ENCODE measurements at places on chromosomes 1 and 21.
A peak's percentile ranks its signal among the peaks of the same experiment; 100 is the strongest.

- no peak for DNase-seq
Measured at GRCh38 chr21:39504230-39504629, 52.5 kb downstream of the SH3BGR start.

GRCh38 chr1:40930174-40930964 is 49.1 kb upstream of the CTPS1 start:
- DNase-seq = no peak

DNA sequence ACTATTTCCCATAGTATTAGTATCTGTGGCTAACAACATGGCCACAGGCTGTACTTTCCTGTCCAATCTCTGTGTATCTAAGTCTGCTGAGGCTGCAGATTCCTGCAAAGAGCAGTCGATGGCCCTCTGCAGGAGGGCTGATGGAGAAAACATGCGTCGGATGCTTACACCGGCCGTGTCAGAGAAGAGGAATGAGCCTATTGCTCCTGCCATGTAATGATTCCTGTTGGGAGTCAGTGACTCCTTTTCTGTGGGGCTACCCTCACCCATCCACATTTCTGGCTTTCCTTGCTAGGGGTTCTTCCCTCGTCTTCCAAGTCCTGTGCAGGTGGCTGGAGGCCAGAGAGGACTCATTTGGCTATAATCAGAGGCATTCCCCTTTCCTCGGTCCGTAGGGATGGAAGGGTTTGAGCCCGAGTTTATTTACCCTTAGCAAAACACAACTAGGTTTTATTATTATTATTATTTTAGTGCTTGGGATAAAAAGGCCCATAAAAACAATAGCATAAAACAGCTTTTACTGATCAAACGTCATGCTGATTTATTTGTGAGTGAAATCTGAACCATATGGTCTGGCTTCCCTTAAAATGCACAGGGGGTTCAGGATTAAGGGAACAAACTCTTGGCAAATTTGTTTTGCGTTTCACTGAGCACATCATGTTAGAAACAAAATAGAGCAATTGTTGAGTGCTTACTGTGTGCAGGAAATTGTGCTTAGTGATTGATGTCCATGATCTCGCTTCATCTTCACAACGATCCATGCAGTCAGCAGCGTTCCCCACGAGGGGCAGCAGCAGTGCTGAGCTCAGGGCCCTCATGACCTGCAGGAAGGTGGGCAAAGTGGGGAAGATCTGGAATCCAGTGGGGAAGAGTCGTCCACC is 70.8 kb downstream of the KIF26B start:
- DNase-seq = no peak

GRCh38 chr1:111474106-111474505 is 322 bp downstream of the C1orf162 start:
- no peak for DNase-seq

DNA sequence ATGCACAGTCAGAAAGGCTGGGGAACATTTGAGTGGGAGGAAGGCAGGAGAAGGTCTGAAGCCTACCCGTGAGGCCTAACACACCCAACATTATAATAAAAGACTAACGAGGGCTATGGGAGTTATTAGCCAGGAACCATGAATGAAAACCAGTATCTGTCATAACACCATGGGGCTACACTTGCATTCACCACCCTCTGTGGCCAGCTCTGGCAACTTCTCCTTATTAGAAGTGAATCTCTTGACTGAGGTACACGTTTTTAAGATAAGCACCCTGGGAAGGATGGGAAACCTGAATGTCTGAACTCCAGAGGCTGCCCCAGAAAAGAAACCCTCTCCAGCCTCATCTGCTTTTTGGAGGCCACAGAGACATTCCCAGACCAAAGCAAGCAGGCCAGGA is 204.3 kb upstream of the RAB4A start:
- DNase-seq = no peak

DNA sequence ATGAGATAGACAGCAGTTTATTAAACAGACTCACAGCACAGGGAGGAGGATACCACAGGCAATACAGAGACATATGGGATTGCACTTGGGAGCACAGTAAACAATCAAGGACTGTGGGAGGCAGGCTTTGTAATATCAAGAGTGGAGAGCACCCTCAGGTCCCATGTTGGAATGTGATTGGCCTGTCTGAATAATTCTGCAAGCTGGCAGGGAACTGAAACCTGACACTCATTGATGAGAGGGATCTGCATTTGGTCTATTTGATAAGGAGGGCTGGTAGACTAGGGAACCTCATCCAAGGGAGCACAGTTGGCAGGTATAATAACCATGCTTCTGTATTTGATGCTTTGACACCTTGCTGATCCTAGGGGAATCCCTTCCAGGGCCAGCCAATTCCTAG is 69.9 kb upstream of the PRMT6 start:
- no peak for DNase-seq

GRCh38 chr1:202567738-202568137 is 142.5 kb downstream of the SYT2 start:
- peak; percentile 29 for DNase-seq

DNA sequence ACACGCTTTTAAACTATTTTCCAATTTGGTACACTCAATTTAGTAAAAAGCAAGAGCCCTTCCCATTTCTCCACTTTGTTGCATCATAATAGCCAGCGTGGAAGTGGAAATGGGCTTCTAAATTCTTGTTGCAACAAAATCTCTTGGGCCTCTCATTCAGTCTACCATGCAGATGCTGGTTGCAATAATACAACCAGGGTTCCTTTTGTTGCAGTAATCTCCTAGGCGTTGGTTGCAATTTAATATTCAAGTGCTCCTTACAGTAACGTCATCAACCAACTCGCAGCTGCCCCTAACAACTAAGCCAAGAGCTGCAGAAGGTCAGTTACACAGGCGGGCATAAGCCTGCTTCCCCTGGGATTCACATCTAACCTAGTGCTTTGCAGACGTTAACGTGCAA is 2.7 kb upstream of the HDGF start:
- DNase-seq = no peak

- DNase-seq = no peak
Measured at GRCh38 chr1:4586611-4587160, 67.7 kb upstream of the AJAP1 start.

DNA sequence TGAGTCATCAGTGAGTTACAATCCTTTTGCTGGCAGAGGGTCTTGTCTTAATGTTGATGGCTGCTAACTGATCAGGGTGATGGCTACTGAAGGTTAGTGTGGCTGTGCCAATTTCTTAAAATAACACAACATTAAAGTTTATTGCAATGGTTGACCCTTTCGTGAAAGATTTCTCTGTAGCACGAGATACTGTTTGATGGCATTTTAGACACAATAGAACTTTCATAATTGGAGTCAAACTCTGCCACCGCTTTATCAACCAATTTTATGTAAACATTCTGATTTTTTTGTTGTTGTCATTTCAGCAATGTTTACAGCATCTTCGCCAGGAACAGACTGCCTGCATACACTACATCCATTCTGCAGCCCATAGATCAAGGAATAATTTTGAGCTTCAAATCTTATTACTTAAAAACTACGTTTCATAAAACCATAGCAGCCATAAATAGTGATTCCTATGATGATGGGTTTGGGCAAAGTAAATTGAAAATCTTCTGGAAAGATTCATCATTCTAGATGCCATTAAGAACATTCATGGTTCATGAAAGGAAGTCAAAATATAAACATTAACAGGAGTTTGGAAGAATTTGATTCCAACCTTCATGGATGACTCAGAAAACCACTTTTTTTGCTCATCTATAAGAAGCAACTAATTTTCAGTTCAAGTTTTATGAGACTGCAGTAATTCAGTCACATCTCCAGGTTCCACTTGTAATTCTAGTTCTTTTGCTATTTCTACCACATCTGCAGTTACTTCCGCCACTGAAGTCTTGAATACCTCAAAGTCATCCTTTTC is 85.9 kb downstream of the TYW3 start:
- DNase-seq = no peak

DNA sequence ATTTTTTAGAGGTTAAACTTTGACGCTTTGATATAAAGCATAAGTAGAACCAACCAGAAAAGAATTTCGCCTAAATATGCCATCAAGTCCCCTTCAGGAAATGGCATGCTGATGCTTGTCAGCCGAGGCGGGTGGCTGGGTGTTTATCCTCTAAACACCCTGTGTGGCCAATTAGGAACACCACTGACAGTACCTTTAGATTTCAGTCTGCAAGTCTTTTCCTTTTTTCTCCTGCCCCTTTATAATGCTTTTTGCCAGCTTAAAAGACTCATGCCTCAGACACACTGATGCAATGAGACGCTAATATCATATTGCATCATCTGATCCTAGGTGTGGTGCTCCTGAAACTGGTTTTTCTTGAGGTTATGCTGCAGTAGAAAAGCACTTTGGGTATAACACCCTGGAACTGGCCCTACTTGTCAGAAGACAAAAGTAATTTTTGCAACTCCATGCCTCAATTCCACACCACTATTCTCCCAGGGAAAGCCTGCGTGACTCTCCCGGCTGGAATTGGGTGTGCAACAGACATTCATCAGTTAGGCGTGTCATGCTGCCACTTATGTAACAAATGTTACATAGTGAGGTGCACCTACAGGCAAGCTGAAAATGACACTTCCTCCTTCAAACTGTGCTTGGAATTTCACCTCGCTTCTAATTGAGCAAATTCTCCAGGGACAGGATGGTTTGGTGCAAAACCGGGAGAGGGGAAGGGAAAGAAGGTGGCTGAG is 2.0 kb upstream of the RCC2 start:
- DNase-seq = peak; percentile 73

- peak; percentile 89 for DNase-seq
Measured at GRCh38 chr1:220843481-220844011, 35.7 kb upstream of the HLX start.

DNA sequence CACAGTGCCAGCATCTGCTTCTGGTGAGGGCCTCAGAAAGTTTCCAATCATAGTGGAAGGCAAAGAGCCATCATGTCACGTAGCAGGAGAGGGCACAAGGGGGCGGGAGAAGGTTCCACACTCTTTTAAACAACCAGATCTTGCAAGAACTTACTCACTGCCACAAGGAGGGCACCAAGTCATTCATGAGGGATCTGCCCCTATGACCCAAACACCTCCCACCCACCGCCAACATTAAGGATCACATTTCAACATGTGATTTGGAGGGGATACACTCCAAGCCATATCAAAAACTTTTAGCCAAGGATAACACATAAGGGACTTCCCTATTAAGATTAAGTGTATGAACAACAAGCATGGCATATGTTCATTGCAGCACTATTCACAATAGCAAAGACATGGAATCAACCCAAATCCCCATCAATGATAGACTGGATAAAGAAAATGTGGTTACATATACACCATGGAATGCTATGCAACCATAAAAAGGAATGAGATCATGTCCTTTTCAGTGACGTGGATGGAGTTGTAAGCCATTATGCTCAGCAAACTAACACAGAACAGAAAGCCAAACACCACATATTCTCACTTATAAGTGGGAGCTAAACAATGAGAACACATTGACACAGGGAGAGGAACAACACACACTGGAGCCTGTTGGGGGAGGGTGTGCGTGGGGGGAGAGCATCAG is 19.9 kb upstream of the SLC35F3 start:
- no peak for DNase-seq

DNA sequence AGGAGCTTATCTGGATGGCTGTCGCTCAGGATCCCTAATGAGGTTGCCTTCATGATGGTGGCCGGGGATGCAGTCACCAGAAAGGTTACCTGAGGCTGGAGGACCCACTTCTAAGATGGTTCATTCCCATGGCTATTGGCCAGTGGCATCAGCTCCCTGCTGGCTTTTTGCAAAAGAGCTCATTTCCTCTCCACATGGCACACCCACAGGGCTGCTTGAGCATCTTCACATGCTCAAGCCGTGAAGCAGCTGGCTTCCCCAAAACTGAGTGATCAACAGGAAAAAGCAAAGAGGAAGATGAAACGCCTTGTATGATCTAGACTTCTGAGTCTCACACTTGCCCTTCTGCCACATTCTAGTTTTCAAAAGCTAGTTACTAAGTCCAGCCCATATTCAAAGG is 124.6 kb upstream of the CXADR start:
- DNase-seq = no peak

GRCh38 chr1:31754397-31754796 is 9.7 kb downstream of the ADGRB2 start:
- no peak for DNase-seq

- peak; percentile 22 for DNase-seq
Measured at GRCh38 chr1:92817986-92818764, 13.7 kb upstream of the RPL5 start.

DNA sequence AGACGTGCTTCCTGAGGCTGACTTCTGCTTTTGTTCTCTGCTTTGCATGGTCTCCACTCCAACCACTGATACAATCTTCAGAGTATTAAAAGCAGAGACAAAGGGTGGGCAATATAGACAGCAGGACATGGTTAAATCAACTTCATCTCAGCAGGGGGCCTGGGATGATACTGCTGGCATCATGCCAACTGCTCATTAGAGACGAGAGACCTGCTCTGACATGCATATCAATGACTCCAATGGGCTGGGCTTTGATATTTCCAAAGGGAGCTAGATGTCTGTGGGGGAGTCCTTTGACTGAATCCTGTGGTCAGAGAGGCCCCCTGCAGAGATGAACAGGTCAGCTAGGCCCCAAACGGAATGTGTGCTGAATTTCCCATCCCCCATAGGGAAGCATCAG is 106.6 kb downstream of the ACTL8 start:
- no peak for DNase-seq

DNA sequence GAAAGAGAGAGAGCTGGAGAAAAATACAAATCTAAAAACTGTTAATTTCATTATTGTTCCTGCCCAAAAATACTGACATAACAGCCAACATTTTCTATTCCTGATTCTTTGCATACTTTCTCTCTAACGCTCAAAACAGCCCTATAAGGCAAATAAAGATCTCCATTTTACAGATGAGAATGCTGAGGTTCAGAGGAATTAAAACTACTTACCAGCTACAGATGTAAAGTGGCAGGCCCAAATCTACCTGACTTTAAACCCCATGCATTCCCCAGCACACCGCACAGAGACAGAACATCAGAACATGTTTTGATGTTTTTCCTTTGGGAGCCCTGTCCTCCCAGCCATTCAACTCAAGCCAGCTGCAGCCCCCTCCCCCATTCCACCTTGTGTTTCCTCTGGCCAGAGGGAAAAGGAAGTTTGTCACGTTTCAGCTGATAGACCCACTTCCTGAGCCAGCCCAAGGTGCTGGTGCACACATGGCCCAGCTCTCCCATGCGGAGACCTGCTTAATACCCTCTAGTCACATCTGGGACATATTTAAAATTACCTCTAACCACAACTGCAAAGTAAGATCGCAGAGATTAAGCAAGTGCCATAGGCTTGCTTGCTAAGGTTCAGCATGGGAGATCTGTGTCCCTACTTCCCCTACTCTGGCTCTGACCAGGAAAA is 133.1 kb upstream of the NFIA start:
- no peak for DNase-seq

Data from NCI-H460 (cell line).